Natural killer cell (primary cell): ENCODE measurements at places on chromosomes 12 and 14. TPM values are rescaled to one million over a fixed set of nuclear protein-coding genes. Genes with fewer than 3 reads are reported as not detected.

GRCh38 chr14:54098536-54098935, 141.9 kb upstream of the BMP4 start:
- no peak overlapping the region for H3K4me3 ChIP-seq
- no peak for DNase-seq
- H3K27ac ChIP-seq: no peak overlapping the region
- no peaks in the 10 kb centered on the region for H3K36me3 ChIP-seq

- no peaks in the 10 kb centered on the region for H3K4me1 ChIP-seq
- H3K27ac ChIP-seq: no peak overlapping the region
- no peak overlapping the region for H3K4me3 ChIP-seq
- H3K36me3 ChIP-seq: no peaks in the 10 kb centered on the region
- H3K27me3 ChIP-seq: no peaks in the 10 kb centered on the region
These were observed 20.0 kb upstream of the IFNG-AS1 start for GRCh38 chr12:67969134-67969802.

GRCh38 chr12:68042212-68042699, 53.0 kb downstream of the IFNG-AS1 start:
- peak; percentile 52 for DNase-seq
- H3K4me1 ChIP-seq: peaks cover 12% of the 10 kb centered on the region
- H3K27ac ChIP-seq: no peak overlapping the region

Gene PROX2
- total RNA-seq: 5.7 TPM

- H3K27ac ChIP-seq: no peak overlapping the region
- no peak overlapping the region for H3K4me3 ChIP-seq
- no peak for DNase-seq
- H3K27me3 ChIP-seq: no peaks in the 10 kb centered on the region
- peaks cover 2% of the 10 kb centered on the region for H3K36me3 ChIP-seq
These were observed 37.4 kb downstream of the RCOR1 start for GRCh38 chr14:102629808-102630350.

DNA sequence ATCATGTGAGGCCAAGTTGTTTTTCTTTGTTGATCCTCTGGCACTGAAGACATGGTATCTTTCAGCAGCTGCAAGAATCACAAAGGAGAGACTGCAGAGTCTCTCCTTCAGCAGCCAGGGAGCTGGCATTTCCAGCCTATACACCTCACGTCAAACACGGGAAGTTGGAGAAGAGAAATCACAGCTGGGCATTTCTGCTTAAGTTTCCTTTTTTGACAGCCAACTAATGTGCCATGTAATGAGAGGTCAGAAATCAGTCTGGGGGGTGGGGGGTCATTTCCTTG, 28.3 kb downstream of the PHLDA1 start:
- no peak overlapping the region for H3K27ac ChIP-seq
- H3K27me3 ChIP-seq: no peaks in the 10 kb centered on the region
- H3K4me1 ChIP-seq: no peaks in the 10 kb centered on the region
- H3K36me3 ChIP-seq: no peaks in the 10 kb centered on the region
- H3K4me3 ChIP-seq: no peak overlapping the region
